ENCODE measurements at places on chromosomes 4 and X.

DNA sequence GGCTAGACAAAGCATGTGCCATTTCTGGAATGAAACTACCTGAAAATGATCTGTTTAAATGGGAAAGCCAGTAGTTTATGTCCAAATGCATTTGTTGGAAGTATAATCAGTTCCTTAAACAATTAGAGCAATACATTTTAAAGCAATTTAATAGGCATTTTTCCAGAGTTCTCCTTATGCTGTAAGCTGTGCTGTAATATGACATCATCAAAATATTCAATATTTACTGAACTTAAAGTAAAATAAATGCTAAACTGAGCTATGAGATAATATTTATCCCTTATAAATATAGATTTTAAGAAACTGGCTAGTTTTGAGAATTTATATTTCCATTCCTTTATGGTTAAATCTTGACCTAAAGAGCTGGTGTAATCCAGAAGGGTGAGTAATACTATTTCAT, 7.9 kb downstream of the SLC4A4 start:
- no peak for DNase-seq

DNA sequence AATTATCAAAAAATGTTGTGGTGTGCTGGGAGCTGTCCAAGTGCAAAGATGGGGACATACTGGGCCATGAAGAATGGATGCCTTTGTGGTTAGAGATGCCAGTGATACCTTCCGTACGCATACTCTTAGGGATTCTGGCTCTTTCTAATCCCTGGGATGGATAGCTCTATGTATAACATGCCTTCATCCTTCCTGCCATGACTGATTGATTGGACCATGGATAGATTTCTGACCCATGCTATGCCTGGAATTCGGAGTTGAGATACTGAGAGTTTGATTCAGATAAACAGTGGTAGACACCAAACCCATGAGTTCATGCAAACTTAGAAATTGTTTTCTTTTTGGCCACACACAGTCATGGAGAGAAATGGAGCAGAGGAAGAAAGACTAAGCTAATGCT, 147.2 kb upstream of the WDFY3 start:
- no peak for DNase-seq

GRCh38 chr4:169957785-169958184, 68.4 kb downstream of the MFAP3L start:
- no peak for DNase-seq

- no peak for DNase-seq
These were observed 22.2 kb downstream of the HMX1 start for GRCh38 chr4:8849266-8850073.

DNA sequence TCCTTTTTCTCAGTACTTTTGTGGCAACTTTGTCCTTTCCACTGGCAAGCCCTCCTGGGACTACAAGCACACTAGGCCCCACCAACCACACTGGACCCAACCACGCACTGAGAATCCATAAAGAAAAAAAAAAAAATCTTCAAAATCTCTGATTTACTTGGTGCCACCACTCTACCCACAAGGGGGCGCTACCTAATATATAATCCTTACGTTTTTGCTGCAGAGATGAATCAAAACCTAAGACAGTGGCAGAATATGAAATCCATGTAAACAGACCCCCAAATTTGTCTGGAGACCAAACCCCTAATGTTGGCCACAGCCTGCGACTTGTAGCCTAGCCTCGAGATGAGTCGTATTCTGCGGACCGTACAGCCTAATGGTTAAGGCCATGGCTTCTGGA, 63.5 kb upstream of the ARHGAP36 start:
- DNase-seq: no peak

DNA sequence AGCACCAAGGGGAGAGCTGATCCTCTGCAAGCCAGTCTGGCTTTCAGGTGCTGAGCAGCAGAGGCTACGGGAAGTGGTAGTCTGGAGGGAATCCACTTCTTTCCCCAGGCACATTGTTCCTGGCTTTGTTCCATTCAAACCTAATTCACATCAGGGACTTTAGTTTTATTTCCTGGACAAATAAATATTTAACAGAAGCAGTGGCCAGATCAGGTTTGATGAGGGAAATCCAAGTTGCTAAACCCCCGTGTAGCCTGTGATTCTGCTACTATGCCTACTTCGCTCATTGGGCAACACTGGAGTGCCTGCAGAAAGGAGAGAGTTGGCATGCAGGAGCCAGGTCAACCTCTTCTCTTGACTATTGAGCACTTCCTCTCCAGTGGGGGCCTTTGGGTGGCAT, 13.8 kb upstream of the STBD1 start:
- DNase-seq: no peak

DNA sequence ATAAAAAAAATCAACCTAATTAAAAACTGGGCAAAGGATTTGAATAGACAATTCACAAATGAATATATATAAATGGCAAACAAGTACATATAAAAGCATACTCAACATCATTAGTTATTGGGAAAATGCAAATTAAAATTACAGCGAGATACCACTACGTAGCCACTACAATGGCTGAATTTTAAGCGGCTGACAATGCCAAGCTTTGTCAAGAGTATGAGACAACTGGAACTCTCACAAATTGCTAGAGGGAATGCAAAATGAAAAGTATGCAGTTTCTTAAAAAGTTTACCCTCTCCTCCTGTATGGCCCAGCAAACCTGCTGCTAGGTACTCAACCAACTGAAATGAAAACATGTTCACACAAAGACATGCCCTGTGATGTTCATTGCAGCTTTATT, 34.8 kb downstream of the ZFP42 start:
- DNase-seq: no peak

DNA sequence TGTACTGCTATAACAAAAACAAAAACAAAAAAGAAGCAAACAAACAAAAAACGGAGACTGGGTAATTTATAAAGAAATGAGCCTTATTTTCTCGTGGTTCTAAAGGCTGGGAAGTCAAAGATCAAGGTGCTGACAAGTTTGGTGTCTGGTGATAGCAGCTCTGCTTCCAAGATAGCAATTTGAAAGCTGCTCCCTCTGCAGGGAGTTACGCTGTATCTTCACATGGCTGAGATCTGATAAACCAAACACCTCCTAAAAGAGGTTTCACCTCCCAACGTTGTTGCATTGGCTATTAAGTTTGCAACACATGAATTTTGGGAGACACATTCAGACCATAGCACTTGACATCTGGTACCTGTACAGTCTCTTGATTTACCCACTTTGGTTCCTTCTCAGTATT, 854.2 kb downstream of the CENPC start:
- no peak for DNase-seq

DNA sequence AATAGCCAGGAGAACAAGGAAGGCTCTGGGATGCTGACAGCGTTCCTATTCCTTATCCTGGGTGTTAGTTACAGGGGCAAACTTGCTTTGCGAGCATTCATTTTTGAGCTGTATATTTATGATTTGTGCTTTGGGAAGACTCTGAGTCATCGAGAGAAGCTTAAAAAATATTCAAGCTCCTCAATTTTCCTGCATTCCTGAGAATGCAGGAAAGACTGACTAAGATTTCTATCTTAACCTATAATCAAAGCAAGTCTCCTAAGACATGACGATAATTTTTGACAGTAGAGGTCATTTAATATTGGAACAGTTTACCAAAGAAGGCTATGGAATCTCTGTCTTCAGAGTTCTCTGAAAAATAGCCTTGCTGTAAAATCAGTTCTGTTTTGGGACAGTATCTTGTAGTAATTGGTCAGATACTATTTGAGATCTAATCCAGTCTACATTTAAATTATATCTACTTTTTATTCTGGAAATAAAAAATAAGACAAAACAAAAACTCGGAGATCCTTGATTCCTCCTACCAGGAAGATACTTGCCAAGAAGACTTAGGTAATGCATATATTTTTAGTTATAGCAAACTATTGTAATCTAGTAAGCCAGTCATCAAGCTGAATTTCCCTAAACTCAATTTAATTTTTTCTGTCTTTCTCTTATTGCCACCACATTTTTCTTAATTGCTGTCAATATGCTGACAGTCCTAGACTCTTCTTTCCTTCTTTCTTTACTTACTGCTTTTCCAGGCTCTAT, 31.7 kb downstream of the BBS12 start:
- no peak for DNase-seq

DNA sequence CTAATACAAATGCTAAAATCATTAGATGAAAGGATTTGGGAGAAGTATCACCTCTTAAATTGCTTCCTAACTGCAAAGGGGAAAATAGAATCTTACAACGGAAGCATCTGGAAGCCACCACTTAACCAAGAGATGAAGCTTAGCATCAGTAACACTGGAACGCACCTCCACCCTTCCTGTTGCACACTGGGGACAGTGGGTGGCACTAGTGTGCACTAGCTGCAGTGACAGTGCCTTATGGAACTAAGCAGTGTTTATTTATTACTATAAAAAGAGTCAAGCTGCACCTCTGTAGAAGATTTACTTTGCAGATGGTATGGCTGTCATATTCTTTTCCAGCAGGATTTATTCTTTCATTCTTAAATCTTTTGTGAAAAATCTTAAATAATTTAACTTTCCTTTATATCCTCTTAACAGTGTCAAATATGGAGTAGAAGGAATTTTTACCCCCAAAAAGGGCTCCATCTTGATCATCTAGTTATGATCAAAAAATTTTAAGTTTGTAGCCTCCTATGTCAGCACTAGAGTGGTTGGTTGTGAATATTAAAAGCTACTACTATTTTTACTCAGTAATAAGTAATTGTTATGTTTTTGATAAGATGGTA, 76.7 kb downstream of the SCD5 start:
- no peak for DNase-seq

DNA sequence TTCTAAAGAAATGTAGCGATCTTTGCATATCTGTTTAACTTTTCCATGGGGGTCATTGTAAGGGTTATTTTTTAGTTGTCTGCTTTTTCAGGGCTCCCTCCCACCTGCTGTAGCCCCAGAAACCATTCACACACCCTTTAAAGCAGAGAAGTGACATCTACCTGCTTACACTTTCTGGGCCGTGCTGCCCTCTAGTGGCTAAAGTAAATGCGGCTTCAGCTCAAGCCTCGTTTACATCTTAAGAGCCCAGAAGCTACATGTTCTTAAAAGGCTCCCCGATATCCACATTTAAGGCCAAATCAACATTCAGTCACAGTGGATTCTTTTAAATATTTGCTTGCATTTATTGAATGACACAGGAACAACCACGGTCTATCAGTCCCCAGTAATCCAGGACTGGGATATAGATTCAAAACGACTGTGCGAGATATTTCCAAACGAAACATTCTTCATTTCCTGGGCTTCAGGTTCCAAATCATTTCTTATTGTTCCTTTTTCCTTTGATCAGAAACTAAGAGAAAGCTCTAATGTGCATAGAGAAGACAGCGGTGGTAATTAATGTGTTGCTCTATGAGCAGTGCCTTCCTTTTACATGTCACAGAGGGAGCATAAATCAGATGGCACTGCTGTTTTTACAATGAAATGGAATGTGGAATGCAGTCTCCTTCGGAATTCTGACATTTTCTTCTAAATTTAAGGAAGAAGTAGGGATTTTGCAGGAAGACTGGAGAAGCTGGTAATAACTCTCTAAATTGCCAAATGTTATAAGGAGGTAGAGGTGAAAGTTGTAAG, 119.9 kb downstream of the RASGEF1B start:
- no peak for DNase-seq

- DNase-seq: no peak
These were observed 51.3 kb downstream of the GPRIN3 start for GRCh38 chr4:89256203-89256800.

DNA sequence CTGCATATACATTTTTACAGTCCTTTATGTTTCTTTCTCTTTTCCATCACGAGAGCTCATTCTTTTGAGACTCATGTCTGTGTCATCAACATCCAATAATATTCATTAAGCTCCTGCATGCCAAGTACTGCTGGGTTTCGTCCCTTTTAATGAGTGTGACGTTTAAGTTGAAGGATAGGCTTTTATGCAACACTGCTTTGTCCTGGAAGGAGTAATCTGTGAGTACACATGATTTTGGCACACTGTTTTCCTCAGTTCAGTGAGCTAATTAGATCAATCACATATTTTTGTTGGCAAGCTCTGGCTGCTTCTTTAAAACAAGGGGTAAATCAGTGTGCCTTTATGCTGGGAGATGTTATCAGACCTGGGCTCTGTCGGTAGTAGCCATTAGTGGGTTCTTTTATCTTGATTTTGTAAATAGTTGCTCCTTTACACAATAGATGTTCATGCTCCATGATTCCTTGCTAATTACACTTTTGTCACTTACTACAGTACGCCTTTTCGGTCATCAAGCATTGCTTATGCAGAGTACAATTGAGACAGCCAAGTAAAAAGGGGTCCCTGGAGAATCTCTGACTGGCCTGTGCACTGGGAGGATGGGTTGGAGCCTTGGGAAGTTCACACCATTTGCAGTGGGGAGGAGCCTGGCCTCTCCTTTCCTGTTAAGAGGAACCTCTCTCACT, 132.6 kb downstream of the FHIP1A start:
- no peak for DNase-seq

- no peak for DNase-seq
These were observed 258.5 kb upstream of the FSTL5 start for GRCh38 chr4:162422312-162422711.

- DNase-seq: no peak
These were observed 108.8 kb downstream of the CPZ start for GRCh38 chr4:8701126-8702019.

- DNase-seq: no peak
These were observed 23.4 kb upstream of the PRPS2 start for GRCh38 chrX:12767856-12768255.

- no peak for DNase-seq
These were observed 7.5 kb downstream of the HADH start for GRCh38 chr4:107996949-107997788.

- DNase-seq: no peak
These were observed 18.0 kb downstream of the TTC29 start for GRCh38 chr4:146927695-146928094.

- no peak for DNase-seq
These were observed 118.8 kb downstream of the FAM13A start for GRCh38 chr4:88938138-88938537.

GRCh38 chr4:115972967-115973366, 859.5 kb upstream of the NDST4 start:
- DNase-seq: no peak

GRCh38 chr4:74374561-74375327, 9.8 kb downstream of the EREG start:
- DNase-seq: no peak

- DNase-seq: no peak
These were observed 139.2 kb downstream of the NSUN7 start for GRCh38 chr4:40888933-40889332.

DNA sequence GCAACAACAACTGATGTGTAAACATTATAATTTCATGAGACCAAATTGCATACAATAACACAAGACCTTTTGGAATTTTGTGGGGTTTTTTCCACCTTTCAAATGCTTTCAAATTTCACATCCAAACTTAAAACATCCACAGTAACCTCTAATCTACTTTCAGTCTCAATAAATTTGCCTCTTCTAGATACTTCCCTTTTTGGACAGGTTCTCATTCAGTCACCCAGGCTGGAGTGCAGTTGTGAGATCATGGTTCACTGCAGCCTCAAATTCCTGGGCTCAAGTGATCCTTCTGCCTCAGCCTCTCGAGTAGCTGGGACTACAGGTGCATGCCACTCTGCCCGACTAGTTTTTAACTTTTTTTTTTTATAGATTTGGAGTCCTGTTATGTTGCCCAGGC, 556.6 kb downstream of the NLGN4X start:
- DNase-seq: no peak

DNA sequence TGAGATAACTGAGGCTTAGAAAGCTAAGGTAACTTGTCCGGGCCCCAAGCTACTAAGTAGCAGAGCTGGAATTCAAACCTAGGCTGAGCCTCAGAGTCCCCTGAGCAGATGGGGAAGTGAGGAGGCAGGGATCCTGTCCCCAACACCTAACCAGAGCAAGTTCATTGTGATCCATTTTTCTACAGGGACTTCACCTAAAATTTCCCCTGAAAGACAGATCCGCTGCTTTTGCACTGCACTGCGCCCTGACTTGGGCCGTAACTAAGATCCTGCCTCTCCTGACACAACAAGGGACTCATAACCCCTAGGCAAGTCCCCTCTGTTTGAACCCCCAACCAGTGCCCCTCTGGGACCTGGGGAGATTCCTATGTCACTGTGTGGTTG, 25.6 kb upstream of the MTM1 start:
- no peak for DNase-seq
